ENCODE measurements at places on chromosomes 7 and 10.
A peak's percentile ranks its signal among the peaks of the same experiment; 100 is the strongest.

DNA sequence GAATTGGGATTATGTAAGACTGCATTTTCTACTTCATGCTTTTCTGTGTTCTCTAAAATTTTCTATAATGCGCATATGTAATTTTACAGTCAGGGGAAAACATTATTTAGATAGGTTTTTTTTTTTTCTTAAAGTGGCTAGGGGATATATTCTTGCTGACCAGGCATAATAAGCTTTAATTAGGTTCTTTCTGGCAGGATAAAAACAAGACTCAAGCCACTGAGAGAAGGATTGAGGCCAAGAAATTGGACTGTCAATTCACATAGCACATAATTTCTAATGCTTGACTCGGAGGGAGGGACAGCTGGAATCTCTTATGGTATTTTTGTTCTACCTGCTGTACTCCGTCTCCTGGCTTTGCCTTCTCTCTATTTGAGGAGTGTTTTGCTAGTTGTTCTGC, 119.8 kb upstream of the NPVF start:
- no peak for DNase-seq

GRCh38 chr7:14286036-14286435, 296.6 kb upstream of the ETV1 start:
- DNase-seq = no peak

GRCh38 chr7:90972906-90973550, 291.2 kb upstream of the FZD1 start:
- no peak for DNase-seq

DNA sequence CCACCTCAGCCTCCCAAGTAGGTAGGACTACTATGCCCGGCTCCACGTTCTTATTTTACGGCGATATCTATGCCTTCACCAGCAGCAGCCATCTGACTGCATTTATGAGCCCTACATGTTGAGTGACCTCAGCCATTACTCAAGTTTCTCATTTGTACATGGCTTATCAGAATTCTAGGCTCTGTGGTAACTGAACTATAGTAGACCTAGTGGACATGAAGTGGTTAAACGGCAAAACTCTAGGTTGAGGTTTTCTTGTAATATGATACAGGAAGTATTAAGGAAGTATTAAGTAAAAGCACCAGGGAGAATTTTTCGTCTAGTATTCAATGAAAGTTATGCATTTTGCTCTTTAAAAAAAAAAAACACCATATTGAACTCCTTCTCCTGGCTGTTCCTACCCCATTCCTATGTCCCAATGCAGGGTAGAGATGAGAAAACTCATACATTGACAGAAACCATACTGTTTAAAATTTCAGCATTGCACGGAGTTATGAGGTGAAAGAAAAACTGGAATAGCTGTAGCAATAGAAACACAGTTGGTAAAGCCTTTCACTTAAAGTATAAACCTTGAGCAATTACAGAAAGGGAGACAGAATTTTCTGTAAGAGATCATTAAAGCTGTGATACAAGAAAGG, 39.8 kb upstream of the EPC1 start:
- DNase-seq = no peak

- DNase-seq = no peak
These were observed 159.2 kb downstream of the AGMO start for GRCh38 chr7:15402436-15403136.

GRCh38 chr10:4028027-4028471, 243.0 kb upstream of the KLF6 start:
- peak; percentile 3 for DNase-seq

GRCh38 chr10:86024281-86025041, 342.1 kb downstream of the GRID1 start:
- DNase-seq = no peak

DNA sequence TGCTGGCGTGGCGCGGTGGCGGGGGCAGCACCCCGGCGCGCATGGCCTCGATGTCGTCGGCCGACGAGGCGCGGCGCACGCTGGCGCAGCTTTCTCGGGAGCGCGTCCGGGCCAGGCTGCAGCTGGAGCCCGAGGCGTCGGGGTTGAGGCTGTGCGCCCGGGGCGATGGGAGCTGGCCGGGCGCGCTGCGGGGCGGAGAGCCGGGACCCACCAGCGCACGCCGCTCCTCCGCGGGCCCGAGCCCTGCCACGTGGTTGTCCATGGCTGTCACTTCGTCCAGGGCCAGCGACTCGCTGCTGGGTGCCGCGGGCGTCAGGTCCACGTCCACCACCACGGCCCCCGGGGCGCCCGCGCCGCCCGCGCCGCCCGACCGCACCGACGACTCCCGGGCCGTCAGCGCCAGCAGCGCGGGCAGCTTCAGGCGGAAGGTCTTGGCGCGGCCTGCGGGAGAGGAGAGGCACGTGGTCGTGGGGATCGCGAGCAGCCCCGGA, 20.0 kb downstream of the KCNH2 start:
- no peak for DNase-seq

DNA sequence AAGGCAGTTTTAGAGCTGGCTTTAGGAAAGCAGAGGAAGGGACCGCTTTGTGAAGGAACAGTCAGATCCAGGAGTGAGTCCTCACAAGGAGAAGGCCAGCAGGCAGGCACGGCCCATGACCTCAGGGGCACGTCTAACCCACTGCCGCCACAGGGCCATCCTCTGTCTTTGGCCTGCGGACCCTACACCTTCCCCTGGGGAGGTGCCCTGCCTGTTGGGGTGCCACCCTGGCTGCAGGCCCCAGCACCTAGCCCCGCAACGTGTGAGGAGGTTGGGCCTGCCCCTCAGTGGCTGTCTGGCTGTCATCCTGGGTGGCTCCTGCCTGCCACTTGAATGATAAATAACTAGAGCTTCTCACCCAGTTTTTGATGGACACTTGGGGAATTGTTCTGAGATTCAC, 31.0 kb upstream of the TRIM8 start:
- DNase-seq = no peak

- no peak for DNase-seq
These were observed 23.5 kb downstream of the ZNF25 start for GRCh38 chr10:37952926-37953325.

GRCh38 chr10:45500304-45500703, 126.3 kb downstream of the ALOX5 start:
- no peak for DNase-seq

- DNase-seq = no peak
These were observed 62.9 kb downstream of the GRM8 start for GRCh38 chr7:127189886-127190285.

DNA sequence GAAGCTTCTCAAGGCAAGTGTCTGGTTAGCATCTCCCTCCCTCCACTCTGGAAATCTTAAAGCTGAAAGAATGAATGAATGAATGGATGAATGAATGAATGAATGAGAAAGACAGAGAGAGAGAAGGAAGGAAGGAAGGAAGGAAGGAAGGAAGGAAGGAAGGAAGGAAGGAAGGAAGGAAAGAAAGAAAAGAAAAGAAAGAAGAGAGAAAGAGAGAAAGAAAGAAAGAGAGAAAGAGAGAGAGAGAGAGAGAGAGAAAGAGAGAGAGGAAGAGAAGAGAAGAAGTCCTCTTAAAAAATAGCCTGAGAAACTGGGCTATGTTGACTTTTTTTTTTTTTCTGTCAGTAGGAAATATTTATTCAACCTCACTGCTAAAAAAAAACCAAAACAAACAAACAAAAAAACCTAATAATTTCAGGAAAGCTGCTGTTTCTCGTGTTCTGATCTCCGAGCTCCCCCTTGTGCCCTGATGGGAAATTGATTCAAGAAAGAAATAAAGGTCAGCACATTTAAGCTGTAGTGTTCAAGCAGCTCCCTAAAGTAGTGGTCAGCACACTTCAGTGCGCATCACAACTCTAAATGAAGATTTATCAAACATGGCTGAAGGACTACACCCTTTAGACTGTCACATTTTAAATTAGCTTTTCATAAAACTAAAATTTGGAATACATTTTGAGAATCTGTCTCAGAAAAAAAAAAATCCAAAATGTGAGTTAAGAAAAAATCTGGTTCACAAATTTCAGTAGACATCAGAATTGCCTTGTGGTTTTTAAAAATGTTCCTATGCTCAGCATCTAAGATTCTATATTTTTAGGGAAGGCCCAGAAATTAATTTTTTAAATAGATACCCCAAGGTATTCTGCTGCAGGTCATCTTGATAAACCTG, 154.3 kb downstream of the ELAPOR2 start:
- peak; percentile 18 for DNase-seq

DNA sequence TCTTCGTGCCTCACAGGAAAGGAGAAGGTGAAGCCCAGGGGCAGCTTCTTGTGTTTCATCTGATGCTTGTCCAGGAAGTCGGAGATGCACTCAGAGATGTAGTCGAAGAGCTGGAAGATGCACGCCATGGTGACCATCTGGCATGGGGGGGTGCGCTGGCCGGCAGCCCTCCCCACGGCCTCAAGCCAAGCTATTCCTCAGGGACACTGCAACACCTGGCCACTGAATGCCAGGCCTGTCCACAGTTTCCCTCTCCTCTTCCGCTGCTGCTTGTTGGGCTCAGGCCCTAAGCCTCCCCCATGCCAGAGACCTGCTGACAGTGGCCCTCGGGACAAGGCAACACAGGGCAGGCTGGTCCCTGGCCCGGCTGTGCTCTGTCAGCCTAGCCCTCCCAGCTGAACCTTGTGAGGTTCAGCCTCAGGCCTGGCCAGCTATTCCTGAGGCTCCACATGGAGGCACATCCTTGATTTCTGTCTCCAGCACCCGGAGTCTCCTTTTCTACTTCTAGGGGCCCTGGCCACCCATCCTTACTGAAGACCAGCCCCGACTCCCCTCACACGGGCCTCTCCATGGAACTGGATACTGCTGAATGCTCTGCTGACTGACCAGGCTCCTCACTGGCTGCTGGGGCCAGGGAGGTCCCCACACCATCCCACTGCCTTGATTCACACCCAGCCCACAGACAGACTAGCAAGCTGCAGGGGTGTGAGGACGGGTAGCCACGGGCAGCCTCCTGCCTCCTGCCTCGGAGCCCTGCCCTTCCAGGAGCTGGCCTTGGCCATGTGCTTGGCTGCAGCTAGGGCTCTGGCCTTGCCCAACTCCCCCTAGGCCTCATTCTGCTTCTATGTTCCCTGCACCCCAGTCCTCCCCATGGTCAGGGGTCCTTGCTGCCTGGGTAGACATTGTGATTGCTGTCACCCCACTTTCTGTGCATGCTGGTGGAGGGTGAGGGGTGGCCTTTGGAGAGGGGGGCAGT, 10.1 kb upstream of the MYL7 start:
- no peak for DNase-seq

- DNase-seq = no peak
These were observed 97.6 kb downstream of the TCERG1L start for GRCh38 chr10:131213741-131214505.

All from activated CD4-positive, alpha-beta T cell treated with anti-CD3 and anti-CD28 coated beads, Interleukin-2, Interleukin-6, amounts not matched to agents 100 ng/mL and 50 ng/mL, durations not matched to agents 16 hours and 8 hours (primary cell).